ENCODE measurements at places on chromosomes 7 and 10.

DNA sequence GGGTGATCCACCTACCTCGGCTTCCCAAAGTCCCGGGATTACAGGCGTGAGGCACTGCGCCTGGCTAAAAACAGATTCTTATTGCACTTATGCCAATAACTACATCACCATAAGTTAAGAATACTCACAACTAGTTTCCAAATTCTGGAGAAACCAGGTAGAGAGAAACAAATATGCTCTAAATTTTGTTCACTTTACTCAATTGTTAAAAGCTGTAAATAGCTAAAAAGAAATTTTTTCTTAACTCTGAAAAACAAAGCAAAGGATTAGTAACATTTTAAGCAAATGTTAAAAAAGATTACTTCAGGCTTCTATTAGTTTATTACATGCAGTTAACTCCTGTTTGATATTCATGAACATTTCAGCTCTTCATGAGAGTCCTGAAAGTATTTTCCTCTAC lies 28.3 kb upstream of the ZMIZ2 start:
- no peak for DNase-seq

GRCh38 chr10:109261231-109261630 lies 662.1 kb downstream of the XPNPEP1 start:
- no peak for DNase-seq

DNA sequence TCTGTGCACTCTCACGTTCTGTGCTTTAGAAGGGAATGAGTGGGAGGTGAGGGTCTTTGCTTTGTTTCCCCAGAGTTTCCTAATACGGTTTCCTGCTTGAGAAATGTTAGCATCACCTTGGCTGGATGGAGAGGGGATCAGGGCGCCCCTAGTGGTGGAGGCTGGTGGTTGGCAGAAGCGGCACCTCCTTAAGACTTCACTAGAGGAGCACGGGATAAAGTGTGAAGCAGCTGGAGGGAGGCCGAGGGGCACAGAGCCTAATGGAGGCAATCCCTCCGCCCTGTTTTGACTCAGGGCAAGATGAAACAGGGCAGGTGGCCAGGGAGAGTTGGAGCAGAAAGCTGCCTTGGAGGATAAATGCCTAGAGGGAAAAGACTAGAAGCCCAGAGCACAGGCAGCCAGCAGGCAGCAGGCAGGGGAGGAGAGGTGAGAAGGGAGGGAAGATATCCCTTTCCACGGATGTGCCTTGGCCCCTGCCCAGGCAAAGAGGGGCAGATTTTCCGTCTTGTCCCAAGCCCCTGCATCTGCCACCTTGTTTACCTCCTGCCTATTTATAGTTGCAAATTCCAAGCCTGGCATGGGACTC lies 56.0 kb upstream of the BTRC start:
- peak; percentile 84 for DNase-seq

DNA sequence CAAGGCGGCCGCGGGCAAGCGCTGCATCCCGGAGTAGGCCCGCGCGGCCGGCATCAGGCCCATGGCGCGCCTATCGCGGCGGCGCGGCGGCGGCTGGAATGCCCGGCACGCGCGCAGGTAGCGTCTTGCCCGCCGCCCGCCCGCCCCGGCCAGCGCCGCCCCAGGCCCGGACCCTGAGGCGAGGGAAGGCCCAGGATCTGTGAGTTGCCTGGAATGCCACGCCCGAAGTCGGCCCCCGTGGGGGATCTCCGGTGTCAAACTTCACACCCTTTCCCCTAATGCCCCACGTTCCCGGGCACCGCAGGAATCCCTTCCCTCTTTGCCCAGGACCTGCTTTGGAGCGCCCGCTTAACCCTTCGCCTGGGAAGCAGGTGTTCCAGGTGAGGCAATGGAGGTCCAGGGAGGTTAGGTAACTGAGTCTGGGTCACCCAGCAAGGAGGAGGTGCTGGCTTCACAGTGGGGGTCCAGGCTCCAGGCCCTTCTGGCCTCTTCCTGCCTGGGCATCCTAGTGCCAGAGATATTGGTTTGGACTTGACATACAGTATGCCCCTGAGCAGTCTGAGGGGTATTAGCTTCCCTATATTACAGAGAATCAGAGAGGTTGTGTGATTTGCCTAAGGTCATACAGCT lies 138.1 kb downstream of the ARHGAP22 start:
- no peak for DNase-seq

DNA sequence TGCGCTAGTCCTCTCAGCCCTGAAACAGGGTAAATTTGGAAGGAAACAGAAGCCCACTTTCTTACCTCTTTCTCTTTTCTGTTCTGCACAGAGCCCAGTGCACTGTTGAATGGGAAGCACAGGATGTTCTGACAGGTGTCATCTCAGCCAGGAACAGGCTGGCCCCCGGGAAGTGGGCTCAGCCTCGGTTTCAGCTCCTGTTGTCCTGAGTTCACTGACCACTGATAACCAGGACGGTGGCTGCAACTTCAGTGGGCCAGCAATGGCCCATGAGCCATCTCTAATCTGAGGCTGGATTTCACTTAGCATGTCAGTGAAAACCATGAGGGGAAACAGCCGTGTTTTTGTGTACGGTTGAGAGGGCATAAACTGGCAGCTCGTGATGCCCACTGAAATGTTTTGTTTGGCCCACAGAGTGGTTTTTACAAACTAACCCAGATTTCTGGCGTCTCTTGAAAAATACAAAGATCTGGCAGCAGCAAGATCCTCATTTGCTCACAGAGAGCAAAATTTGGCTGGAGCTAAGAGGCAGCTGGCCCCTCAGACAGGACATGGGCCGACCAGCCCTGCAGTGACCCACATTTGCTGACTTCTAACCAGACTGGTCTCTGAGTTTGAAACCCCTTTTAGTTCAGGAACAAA lies 455.9 kb downstream of the PAXIP1 start:
- DNase-seq = peak; percentile 72

GRCh38 chr7:111132833-111133232 lies 41.9 kb downstream of the LRRN3 start:
- DNase-seq = no peak

- no peak for DNase-seq
Observed at GRCh38 chr10:71712170-71712569, 7.4 kb downstream of the C10orf105 start.

DNA sequence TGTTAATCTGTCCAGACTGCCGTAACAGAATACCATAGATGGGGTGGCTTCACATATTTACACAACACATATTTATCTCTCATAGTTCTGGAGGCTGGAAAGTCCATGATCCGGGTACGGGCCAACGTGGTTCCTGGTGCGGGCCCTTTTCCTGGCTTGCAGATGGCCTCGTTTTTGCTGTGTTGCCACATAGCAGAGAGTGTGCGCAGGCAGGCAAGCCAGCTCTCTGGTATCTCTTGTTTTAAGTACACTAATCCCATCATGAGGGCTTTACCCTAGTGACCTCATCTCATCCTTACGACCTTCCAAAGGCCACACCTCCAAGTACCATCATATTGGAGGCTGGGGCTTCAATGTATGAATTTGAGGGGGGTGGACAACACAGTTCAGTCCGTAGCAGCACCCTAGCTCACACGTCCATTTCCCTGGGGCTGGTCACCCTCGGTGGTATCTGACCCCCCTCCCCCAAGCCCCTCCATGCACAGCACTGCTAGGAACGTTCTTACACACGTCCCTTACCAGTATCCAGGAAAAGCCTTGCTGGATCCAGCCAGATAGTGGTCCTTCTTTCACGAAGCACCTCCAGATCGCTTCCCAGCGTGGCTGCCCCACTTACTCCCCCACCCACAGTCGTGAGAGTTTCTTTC lies 21.5 kb downstream of the CUX1 start:
- DNase-seq = no peak

- DNase-seq = no peak
Observed at GRCh38 chr7:111240371-111240770, 149.4 kb downstream of the LRRN3 start.

GRCh38 chr10:13347500-13348156 lies 465 bp downstream of the SEPHS1 start:
- DNase-seq = peak; percentile 93

GRCh38 chr10:90937645-90938258 lies 16.9 kb upstream of the ANKRD1 start:
- DNase-seq = no peak

DNA sequence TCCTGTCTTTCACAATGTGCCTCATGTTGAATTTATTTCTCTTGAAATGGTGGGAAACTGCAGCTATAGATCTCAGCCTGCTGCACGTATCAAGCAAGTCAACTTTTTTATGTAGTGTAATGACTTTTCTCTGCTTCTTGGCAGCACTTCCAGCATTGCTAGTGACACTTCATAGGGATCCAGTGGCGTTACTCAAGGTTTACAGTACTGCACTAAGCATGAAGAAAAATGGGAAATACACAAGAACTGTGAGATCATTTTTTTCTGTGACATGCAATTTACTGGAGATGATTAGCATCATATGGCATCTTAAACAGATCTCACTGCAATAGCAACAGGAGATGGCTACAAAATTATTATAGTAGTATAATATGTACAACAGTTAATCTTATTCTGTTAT lies 90.9 kb downstream of the POLR1F start:
- peak; percentile 6 for DNase-seq

- no peak for DNase-seq
Observed at GRCh38 chr10:118983263-118983662, 46.3 kb upstream of the NANOS1 start.

- DNase-seq = no peak
Observed at GRCh38 chr10:125641398-125641797, 41.6 kb downstream of the TEX36 start.

DNA sequence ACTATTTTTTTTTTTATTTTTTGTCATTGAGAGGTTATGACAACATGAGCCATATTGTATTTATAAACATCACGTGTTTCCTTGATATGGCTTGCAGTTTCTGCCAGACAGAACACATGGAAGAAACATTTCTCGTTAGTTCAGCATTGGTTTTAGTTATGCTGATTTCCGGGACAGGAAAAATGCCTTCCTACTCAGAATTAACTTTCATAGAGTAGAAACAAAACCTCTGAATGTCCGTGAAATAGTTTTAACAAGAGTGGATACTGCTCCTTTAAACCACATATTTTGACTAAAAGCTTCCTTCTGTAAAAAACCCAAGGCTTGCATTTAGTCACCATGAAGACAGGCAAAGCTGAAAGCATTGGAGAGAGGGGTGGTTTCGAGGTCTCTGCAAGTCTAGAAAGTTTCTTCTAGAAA lies 240.4 kb downstream of the KIAA1217 start:
- DNase-seq = peak; percentile 59

DNA sequence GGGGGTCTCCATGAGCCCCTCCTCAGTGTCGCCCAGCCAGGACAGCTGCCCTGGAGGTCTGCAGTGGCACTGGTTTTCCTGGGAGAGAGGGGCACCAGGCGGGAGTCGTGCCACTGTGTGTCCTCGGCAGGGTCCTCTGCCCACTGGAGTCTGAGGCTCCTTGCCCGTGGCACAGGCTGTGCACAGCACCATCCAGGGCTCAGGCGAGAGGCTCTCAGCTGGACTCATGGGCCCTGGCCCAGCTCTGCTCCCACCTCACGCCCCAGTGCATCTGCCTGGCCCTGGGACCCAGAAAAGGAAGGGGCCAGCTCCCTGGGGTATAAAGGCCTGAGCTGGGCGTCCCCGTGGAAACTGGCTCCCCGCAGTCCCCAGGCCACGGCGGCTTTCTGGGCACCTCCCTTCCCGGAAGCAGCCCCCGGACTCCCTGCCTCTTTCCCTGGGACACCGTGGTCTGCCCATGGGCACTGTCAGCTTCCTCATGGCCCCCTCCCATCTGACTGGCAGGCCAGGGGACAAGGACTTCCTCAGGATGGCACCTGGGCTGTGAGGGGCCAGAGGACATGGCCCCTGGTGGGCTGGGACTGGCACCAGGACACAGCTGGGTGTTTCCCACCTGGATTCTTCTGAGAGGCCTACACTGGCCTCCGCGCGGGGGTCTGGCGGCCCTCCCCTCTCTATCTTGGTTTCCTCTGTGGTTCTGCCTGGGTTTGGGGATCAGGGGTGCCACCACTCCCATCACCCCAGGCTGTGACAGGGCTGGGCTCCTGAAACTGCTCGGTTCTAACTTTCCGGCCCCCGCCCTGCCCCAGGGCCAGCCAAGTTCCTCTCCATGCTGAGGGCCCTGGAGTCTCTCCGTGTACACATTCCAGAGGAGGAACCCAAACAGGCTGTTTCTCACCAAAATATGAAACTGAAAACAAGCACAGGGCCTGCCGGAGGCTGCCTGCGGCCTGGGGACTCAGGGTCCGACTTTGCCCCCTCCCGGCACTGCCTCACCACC lies 5.5 kb downstream of the FOXL3 start:
- DNase-seq = peak; percentile 31

GRCh38 chr7:95411036-95411435 lies 14.9 kb upstream of the PON3 start:
- DNase-seq = no peak

- DNase-seq = peak; percentile 55
Observed at GRCh38 chr7:85172530-85172941, 14.3 kb downstream of the SEMA3D start.

DNA sequence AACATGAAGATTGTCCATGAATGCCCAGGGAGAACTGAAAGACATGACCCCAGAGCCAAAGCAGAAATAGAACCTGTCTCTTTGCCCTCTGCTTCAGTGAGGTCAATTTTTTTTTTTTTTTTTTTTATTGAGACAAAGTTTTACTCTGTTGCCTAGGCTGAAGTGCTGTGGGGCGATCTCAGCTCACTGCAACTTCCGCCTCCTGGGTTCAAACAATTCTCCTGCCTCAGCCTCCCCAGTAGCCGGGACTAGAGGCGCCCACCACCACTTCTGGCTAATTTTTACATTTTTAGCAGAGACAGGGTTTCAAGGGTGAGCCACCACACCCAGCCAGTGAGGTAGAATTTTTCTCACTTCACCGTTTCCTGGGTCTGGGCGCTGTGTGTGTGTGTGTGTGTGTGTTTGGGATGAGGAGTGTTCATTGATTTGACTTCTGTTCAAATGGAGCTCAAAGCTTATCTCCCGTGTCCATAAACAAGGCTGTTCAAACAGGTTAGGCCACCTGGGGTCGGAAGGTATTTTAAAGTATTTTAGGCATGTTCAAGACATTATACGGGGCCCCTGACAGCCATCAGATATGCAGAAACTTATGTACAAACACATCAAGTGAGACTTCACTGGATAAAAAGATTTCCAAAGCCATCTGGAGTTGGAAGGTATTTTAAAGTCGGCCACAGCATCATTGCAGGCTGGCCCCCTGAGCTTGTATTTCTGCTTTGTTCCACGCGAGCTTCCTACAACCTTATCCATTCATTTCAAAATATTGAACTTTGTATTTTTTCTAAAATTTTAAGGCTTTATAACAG lies 93.8 kb downstream of the MAP3K8 start:
- no peak for DNase-seq

DNA sequence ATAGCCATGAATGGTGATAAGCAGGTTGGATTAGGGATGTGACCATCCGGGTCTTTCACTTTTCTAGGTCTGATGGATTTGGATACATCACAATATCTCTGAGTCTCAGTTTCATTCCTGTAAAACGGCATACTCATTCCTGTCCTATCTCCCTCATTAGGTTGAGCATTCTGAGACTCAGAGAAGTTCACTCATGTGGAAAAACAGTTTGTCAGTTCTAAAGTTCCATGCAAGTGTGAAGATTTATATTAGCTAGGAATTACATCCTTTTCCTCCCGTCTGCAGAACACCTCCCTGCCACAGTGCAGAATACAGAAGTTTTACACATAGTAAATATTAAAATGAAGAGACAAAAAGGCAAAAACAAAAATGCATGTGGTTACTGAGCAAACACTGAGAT lies 94.2 kb upstream of the SLC25A13 start:
- no peak for DNase-seq

- DNase-seq = no peak
Observed at GRCh38 chr10:60733826-60734225, 44.5 kb upstream of the CDK1 start.
